Frontal cortex (tissue), 4 donors: ENCODE measurements at places on chromosomes 13 and 19.

- DNase-seq, result no peak
Observed at GRCh38 chr13:75222031-75222430, 259.9 kb downstream of the TBC1D4 start.

DNA sequence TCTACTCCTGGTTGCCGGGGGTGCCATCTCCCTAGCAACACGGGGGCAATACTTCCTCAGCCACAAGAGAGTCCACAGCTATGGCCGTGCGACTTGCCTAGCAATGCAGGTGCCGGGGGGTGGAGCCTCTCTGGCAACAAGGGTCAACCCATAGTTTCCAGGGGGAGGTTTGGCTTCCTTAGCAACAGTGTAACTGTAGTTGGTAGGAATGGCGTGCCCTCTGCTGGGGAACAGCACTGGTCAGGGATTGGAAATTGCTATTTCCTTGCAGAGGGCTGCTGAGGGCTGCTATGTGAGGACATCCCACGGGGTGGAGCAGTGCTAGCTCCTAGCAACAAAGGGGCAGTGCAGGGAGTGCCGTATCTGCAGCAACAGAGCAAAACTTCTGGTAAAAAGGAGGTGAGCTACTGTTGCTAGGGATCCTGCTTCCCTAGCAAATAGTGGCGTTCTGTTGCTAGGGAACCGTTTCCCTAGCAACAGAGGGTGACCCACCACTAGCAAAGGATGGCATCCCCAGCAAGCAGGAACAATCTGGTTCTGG is 7.0 kb upstream of the TMC4 start:
- DNase-seq, result peak; percentile 69

- no peak for DNase-seq
Observed at GRCh38 chr19:37983153-37983552, 76.1 kb downstream of the SIPA1L3 start.

- DNase-seq, result no peak
Observed at GRCh38 chr13:95355494-95355893, 54.2 kb upstream of the ABCC4 start.

- no peak for DNase-seq
Observed at GRCh38 chr13:38417727-38418126, 68.1 kb downstream of the UFM1 start.

- DNase-seq, result no peak
Observed at GRCh38 chr19:2625434-2625833, 77.1 kb downstream of the GNG7 start.

- no peak for DNase-seq
Observed at GRCh38 chr13:39804332-39805210, 149.1 kb downstream of the COG6 start.

DNA sequence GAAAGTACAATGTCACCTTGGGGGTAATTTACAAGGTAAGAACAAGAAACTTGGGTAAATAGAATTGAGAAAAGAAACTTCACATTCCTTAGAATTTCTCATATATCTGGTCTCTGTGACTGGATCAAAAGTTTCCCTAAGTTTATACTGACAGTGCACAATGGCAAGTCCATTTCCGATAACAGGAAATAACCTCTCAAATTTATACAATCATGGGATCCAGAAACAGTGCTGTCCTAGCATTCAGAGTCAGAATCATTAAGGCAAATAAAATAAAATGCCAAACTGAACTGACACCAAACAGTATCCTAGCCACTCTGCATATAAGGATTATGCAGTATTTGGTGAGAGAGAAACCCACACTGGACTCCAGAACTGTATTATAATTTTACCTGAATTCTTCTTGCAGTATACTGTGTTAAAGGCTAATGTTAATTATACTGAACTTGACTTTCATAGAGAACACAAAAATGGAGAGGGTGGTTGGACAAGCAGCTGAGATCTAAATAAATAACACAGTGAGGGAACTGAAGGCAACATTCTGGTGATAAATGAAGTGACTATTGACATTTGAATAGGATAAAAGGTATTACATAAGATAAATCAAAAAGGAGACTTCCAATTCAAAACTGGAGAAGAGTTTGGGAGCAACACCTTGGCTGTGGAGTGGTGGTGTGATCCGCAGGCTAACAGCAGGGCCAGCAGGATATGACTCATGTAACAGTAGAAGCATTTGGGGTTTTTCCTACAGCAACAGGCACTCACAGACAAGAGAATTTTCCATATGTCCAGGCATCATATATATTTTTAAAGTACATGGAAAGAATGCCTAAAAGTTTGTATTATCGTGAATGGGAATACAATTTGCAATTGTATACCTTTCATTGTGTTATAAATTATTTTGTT is 932.5 kb upstream of the MIR17HG start:
- DNase-seq, result no peak

DNA sequence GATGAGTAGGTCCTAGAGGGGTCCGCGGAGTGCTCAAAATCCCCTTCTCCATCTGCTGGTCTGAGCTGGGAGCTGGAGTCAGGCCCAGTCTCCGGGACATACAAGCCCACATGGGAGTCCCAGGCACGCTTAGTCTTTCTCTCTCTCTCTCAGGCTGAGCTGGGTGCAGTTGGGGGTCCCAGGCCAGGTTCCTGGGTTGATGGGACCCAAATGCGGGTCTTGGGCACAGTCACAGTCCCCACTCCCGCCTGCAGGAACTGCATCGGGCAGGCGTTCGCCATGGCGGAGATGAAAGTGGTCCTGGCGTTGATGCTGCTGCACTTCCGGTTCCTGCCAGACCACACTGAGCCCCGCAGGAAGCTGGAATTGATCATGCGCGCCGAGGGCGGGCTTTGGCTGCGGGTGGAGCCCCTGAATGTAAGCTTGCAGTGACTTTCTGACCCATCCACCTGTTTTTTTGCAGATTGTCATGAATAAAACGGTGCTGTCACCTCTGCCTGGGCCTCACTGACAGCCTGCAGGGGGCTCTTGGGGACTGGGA is 23.8 kb downstream of the CYP4F12 start:
- no peak for DNase-seq

DNA sequence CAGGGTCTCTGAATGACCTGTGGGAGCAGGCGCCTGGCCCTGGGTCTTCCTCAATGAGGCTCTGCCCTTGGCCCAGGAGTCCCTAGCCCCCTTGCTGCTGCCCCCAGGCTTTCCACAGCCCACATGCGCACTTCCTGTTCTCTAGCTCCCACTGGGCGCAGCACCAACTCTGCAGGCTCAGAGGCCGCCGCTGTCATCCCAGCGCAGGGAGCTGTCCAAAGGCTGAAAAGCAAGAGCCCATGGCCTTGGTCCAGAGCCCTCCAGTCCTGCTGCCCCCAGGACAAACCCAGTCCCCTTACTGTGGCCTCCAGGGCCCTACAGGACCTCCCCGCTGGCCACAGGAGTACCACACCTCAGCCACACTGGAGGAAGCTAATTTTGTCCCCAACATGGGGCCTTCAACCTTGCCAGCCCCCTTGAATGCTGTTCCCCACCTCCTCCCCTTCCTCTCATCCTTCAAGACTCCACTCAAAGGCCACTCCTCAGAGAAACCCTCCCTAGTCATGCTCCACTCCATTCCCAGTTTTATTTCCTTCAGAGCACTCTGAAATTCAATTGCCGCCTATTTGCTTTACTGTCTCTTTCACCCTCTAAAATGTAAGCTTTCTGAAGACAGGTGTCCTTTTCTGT is 8.0 kb upstream of the POU2F2 start:
- no peak for DNase-seq

GRCh38 chr19:11539495-11540365 is 1.1 kb downstream of the CNN1 start:
- DNase-seq, result peak; percentile 63

- no peak for DNase-seq
Observed at GRCh38 chr19:1374250-1374577, 9.5 kb upstream of the NDUFS7 start.

- DNase-seq, result no peak
Observed at GRCh38 chr13:49516467-49516866, 20.7 kb downstream of the PHF11 start.

DNA sequence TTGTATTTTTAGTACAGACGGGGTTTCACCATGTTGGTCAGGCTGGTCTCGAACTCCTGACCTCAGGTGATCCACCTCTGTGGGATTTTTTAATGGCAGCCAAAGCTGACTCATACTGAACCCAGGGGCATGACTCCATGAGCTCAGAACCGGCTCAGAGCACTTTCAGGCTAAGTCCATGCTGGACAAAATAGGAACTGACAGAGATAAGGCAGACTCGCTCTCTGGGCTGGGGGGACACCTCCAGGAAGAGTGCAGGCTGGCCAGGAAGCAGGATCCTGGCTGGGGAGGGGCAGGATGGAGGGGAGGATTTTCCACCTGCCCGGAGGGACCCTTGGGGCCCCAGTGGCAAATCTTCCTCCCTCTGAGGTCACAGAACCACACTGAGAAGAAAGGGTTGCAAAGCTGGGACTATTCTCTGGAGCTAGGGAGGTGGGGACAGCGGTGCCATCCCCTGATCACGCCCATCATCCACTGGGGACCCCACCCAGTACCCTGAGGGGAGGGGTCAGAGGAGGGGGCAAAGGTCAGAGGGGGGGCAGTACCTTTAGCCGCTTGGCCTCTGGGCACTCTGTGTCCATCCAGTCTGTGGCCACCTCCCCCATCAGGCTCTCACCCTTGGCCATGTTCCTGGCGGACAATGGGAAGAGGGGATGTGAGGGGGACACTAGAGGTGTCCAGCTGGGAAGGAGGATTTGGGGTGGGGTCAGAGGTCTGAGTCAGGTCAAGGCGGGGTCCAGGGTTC is 31.1 kb downstream of the NOTCH3 start:
- no peak for DNase-seq

- peak; percentile 38 for DNase-seq
Observed at GRCh38 chr19:3692141-3693024, 7.9 kb downstream of the PIP5K1C start.

DNA sequence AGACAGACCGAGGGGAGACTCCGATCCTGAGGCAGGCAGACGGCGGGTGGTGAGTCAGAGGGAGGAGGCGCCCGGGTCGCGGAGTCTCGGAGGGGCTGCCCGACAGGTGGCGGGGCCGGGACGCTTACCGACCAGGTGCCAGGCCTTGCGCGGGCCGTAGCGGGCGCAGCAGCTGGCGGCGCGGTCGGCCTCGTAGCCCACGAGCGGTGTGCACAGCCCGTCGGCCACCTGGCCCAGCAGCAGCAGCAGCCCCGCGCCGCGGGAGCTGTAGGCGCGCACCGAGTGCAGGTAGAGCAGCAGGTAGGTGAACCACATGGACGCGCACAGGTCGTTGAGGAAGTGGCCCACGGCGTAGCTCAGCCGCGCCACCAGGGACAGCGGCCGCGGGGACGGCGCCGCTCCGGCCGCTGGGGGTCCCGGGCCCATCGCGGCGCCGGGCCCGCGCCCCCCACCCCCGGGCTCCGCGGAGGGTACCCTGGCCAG is 367 bp downstream of the MFSD12 start:
- DNase-seq, result peak; percentile 74

- DNase-seq, result no peak
Observed at GRCh38 chr19:55239004-55239403, 10.4 kb upstream of the TMEM86B start.

DNA sequence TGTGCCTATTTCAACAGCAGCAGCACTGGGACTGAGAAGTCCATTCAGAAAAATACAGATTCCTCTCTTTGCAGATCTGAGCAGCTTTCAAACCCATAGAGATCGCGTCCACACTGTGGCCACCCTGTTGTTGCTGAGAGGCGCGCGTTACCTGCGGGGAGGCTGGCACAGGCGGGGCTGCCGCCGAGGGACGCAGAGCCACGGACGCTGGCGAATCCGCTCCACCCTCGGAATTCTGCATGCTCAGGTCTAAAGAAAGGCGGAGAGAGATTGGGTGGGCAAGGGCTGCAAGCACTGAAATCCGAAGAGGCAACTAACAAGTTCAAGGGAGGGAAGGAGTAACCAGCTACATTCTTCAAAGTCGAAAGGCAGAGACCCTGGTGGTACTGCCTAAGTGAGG is 63.0 kb downstream of the RFX2 start:
- DNase-seq, result no peak
